Cortex of kidney (tissue), 1 donor: ENCODE measurements at places on chromosomes 7 and 10.

- no peak for DNase-seq
Observed at GRCh38 chr10:59910867-59911266, 4.5 kb upstream of the CCDC6 start.

DNA sequence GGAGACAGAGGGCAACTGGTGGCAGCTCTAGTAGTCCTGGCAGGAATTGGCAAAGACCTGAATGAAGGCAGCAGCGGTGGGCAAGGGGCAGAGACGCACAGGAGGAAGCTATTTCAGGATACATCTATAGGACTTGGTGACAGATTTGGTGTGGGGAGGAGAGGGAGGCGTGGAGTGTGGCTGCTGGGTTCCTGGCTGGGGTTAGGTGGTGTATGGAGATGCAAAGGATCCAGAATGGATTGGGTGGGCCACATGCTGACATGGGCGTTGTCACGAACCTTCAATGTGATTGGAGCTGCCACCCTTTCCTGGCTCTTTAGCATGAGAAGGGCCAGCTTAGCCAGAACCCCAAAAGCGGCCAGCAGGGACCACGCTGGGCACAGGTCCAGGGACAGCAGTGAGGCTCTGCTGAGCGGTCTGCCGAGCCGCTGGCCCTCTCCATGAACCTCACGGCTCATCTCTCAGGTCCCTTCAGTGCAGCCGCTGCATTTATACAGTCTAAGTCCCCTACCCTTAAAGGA lies 10.2 kb upstream of the ADCY1 start:
- DNase-seq, result no peak

GRCh38 chr10:44326474-44327030 lies 58.3 kb downstream of the CXCL12 start:
- DNase-seq, result no peak

- no peak for DNase-seq
Observed at GRCh38 chr7:151308256-151308655, 33.4 kb upstream of the NUB1 start.

DNA sequence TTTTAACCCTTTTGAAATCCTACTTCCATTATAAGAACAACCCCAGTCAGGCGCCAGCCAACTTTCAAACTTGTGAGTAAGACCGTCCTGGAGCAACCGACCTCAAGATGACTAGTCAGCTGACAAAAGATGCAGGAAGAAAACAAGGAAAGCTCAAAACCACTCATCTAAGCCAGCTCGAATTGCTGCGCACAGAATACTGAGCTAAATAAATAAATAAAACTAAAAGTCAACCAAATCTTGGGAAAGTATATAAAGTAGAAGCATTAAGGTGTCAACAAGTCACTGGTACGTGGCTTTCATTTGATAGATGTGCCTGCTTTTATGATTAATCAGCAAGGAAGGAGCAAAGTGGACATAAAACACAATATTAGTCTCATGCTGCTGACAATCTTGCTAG lies 1269.8 kb downstream of the XPNPEP1 start:
- no peak for DNase-seq

DNA sequence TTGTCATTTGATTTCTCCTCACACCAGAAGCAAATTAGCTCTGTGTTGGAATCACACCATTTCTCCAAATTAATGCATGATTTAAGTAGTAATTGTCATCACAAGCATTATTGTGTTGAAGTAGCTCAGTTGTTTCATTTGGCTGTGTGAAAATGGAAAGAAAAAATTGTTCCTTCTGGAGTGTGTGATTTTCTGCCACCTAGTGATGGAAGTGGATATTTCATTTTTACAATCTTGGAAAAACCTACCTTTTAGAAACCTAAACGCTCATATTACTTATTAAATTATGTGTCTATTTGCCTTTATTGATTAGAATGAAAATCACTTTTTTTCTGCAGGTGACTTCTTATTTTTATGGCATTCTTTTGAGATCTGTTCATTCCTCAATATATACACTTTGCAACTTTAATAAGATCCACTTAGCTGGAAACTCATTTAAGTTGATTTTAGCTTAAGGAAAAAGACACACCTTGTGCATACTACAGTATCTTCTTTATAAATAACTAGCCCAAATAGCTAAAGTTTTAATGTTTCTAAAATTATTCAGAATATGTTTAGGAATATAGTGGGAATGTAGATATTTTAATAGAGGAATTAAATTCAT lies 50.0 kb downstream of the SRI start:
- DNase-seq, result no peak

DNA sequence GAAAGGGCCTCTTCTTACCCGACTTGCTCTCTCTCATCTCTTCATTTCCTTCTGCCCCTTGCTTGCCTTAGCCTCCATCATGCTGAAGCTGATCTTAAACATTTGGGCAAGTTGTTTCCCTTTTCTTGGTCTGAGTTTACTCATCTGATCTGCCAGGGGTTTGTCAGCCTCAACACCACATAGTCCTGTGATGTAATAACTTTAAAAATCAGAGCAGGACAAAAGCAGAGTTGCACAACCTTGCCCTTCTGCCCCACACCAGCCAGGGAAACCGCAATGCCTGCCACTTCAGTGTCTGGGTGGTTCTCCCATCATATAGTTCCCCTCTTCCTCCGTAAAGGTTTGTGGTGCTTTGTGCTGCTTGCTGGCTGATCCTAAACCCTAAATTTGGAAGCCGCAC lies 9.9 kb upstream of the LIPM start:
- DNase-seq, result no peak
